ENCODE measurements at places on chromosomes 3 and 15. TPM values are rescaled to one million over a fixed set of nuclear protein-coding genes. Genes with fewer than 3 reads are reported as not detected.
A peak's percentile ranks its signal among the peaks of the same experiment; 100 is the strongest.

The PPP1R14D gene
- total RNA-seq: not detected

The ERC2 gene
- 0.19 TPM for total RNA-seq

DNA sequence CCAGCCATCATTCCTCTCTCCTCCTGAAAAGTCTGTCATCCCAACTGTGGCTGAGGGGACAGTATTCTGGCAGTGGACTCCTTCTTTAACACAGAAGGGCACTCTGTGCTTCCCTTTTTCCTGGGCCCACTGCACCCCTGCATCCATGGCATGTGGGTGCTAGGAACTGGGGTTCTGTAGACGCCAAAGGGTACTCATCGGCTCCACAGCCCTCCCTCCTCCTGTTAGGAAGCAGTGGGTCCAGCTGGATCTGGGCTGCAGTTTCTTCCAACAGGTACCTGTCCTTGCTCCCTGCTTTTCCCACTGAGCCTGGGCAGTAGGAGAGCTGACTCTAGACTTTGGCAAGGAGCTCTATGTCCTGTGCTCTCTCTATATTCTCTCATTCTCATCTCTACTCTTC, 6.4 kb upstream of the MANF start:
- no peak for DNase-seq

DNA sequence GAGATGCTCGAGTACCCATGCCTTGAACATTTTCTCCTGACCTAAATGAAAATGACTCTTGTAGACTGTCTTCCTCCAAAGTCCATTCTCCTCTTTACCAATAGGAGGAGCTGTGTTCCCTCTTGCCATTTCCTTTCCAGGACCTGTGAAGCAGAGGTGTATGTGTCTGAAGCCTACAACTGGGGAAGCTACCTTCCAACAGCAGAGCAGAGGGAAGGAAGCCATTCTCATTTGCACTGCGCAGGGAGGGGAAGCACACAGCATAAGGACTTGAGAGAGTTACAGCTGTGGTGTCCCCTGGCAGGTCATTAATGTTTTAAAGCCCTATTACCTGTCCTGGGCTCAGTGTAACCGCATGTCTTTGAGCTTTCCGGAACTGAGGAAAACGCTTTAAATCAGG, 38.7 kb downstream of the HSPBAP1 start:
- DNase-seq: peak; percentile 4

GRCh38 chr3:71117572-71118247, 465.8 kb downstream of the FOXP1 start:
- no peak for DNase-seq

DNA sequence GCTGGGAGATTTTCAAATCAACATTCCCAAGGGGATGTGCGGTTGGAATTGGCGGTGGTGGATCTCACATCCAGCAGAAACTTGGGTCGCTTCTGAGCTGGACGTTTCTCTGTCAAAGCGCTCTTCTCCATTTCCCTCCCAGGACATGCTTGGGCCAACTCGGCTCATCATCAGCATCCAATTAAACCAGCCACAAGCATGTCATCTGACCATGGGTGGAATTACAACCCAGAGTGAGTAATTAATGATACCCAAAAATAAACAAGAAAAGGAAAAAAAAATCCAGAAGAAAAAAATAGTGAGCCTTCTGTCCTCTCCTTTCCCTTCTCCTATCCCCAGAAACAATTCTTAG, 111.2 kb downstream of the XXYLT1 start:
- no peak for DNase-seq

DNA sequence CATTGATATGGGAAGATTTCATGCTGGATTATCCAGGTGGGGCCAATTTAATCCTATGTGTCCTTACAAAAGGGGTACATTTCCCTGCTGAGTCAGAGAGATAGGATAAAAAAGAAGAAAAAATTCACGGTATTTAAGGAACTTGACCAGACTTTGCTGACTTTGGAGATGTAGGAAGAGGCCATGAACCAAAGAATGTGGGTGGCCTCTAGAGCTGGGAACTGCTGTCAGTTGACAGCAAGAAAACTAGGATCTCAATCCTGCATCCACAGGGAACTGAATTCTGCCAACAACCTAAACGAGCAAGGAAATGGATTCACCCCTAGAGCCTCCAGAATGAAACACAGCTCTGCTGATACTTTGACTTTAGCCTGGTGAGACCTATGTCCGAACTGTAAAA, 148.1 kb upstream of the SLC24A5 start:
- DNase-seq: no peak

DNA sequence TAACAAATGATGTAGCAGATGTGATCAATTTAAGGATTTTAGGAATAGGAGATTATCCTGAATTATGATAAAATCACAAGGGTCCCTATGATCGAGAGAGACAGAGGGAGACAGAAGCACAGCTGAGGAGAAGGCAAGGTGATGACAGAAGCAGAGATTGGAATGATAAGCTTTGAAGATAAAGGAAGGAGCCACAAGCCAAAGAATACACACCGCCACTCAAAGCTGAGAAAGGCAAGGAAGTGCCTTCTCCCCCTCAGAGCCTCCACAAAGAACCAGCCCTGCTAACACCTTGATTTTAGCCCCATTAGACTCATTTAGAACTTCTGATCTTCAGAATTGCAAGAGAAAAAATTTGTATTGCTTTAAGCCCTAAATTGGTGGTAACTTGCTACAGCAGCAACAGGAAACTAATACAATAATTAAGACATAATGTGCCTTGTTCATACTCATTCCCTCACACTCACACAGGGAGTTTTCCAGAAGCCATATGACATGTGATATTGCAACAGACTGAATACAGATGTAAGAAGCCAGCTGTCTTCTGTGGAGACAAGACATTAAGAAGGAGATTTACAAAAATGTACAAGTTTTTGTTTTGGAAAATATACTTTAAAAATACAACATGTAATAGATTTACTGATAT, 38.2 kb downstream of the TRANK1 start:
- DNase-seq: no peak

DNA sequence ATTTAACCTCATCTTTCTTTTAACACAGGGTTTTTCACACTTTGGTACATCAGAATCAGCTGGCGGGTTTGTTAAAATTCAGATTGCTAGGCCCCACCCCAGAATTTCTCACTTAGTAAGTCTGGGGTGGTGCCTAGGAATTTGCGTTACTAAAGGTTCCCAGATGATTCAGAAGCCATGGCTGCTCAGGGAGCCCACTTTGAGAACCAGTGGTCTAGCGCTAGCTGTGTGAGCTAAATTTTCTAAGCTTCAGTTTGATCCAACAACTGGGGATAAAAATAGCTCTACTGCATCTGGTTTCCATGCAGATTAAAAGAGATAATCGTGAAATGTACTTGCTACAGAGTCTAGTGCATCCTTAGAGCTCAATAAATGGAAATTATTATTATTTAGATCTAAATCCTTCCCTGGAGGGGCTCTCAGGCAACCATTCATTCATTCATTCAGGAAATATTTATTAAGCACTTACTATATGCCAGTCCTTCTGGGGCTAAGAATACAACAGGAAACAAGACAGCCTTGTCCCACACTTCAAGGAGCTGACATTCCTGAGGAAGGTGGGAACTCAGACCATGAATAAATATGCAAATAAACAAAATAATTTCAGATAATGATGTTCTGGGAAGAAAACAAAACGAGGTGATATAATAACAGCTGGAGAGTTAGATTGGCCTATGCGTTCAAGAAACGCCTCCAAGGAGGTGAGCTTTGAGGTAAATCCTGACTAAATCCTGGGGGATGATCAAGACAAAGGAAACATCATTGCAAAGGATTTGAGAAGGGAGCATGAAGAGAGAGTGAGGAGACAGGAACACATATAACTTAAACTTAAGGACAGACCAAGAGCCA, 3.9 kb upstream of the CIDEC start:
- no peak for DNase-seq

DNA sequence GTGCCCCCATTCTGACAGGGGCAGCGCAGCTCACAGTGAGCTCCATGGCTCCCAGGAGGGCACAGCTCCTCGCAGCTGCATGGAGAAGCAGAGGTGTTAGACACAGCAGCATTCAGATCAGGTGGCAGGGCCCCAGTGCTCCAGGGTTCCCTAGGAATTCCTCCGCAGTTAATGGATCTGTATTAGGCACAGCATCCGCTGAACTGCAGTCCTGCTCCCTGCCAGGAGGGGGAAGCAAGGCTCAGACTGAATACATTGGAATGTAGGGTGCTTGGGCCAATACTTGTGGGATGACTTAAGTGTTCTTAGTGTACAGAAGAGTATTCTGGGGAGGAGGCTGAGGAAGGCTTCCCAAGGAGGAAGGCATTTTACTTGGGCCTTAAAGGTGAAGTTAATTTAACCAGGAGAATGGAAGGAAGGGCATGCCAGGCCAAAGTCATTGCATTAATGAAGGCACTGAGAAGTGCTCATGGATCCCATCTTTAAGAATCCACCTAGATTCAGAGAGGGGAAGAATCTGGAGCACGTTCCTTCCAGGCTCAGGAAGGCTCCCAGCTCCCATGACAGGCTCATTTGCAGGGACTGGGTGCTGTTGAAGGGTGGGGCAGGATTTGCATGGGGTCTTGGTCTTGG, 111.6 kb downstream of the RAB11A start:
- DNase-seq: peak; percentile 23

DNA sequence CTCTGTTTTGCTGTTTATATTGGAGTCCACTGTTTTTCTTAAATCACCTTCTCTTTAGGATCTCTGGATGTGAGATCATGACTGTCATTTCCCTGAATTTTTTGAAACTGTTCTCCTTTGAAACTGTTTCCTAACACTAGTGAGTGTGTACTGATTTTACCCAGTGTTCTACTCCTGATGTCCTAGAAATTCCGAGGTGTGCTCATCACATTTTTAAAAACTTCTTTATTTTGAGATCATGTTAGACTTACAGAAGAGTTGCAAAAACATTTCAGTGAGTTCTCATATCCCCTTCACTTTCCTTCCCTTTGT, 292.6 kb downstream of the NFKBIZ start:
- no peak for DNase-seq

GRCh38 chr15:28182216-28182615, 83.1 kb upstream of the OCA2 start:
- no peak for DNase-seq

The TOPBP1 gene
- 86.3 TPM for total RNA-seq

DNA sequence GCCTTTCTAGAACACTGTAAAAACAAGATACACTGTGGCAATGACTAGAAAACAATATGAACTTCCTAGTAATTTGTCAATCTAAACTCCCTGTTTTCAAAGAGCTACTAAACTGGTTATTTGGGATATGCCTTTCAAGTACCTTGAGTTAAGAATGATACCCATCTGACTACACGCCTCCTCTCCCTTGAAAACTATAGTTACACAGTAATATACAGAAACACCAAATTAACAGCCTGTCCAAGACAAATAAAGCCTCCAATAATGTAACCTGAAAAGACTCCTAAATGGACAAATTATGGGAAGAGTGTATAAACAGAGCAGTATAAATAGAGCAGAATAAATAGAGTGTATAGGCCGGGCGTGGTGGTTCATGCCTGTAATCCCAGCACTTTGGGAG, 70.1 kb downstream of the SMARCC1 start:
- DNase-seq: no peak

DNA sequence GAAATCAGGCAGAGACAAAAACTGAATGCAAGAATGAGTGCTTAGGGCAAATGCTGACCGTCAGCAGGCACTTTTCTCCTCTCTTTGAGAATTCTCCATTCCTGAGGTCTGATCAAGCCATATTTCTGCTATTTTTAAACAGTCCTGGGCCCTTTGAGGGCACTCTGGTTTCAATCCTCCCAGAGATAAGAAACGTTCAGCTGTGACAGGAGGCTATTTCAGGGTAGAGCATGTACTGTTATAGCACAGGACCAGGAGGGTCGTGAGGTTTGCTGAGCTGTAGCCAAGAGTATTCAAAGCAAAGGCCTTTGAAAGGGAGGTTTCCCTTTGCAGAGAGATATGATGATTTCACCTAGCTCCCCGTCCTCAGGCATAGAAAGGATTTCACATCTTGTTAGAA, 39.6 kb upstream of the PDZRN3 start:
- no peak for DNase-seq

DNA sequence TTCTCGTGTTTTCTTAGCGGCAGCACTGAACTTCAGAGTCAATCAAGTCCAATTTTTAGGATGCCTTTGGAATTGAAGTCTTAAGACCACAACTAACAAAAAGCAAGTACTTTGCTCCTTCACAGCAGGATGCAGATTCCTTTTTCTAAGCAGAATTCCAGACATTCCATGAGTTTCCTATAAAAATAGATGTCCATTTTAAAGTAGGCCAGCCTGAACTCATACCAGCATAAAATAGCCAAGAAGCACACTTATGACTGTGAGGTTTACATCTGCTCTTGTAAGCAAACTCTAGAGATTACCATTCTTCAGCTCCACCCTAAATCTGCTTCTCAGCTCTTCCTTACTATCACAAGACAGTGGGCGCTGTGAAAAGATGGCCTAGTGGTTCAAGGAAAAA, 85.8 kb downstream of the THBS1 start:
- DNase-seq: no peak

The CCDC13 gene
- 0.70 TPM for total RNA-seq

DNA sequence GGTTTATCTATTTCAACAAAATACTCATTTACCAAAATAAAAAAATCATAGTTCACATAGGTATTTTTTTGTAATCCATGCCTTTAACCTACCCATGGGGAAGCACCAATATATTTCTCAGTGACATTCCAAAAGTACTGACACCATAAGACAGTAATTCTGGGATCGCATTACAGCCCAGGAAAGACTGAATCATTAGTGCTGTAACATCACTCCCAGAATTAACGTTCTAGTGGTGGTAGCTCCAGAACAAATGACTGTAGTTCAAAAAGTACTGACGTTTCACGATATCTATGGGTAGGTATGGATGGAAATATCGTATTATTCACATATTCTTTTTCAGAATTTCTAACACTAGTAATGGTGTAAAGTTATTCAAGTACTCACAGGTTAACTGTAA, 54.3 kb upstream of the NEK10 start:
- no peak for DNase-seq

DNA sequence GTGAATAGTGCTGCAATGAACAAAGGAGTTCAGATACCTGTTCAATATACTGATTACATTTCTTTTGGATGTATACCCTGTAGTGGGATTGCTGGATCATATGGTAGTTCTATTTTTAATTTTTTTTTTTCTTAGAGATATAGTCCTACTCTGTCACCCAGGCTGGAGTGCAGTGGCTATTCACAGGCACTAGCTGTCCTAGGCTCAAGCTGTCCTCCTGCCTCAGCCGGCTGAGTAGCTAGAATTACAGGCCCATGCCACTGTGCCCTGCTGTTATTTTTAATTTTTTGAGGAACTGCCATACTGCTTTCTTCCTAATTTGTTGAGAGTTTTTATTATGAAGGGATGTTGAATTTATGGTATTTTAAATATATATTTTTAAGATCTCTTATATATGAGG, 23.0 kb upstream of the CACNA2D3 start:
- no peak for DNase-seq

GRCh38 chr3:458653-459310, 262.2 kb downstream of the CHL1 start:
- DNase-seq: no peak

DNA sequence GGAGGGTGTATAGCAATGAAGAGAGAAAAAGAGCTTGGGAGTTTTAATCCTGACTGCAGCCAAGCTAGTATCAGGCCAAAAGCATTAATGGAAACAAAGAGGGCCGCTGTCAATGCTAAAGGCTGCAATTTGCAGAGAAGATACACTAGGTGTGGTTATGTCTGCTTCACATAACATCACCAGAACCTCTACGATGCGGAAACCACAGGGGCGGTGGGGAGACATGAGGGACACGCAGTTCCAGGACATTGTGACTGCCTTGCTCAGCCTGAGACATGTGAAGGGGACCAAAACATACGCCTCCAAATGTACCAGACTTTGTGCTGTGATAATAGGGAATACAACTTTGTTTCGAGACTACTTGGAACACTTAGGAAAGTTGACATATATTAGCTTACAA, 88.4 kb downstream of the APBA2 start:
- DNase-seq: peak; percentile 43
